Activated T-helper 17 cell treated with anti-CD3 and anti-CD28 coated beads, Interleukin-2, amount 50 U/mL, for 72 hours (primary cell): ENCODE measurements at places on chromosomes 2 and 18. TPM values are rescaled to one million over a fixed set of nuclear protein-coding genes. Genes with fewer than 3 reads are reported as not detected.

Gene IL18RAP
- 5.6 TPM for total RNA-seq

Gene B3GNT2
- total RNA-seq = 20.1 TPM

Gene RAB6C
- total RNA-seq = not detected

Gene GCFC2
- total RNA-seq = 22.5 TPM

Gene CTAGE1
- total RNA-seq = not detected

Gene OTOF
- total RNA-seq = 2.1 TPM

Gene EIF2B4
- 34.7 TPM for total RNA-seq

Gene NEURL3
- 3.4 TPM for total RNA-seq

Gene CNDP1
- not detected for total RNA-seq

Gene POTEF
- not detected for total RNA-seq
